ENCODE measurements at places on chromosomes 3 and 15.

DNA sequence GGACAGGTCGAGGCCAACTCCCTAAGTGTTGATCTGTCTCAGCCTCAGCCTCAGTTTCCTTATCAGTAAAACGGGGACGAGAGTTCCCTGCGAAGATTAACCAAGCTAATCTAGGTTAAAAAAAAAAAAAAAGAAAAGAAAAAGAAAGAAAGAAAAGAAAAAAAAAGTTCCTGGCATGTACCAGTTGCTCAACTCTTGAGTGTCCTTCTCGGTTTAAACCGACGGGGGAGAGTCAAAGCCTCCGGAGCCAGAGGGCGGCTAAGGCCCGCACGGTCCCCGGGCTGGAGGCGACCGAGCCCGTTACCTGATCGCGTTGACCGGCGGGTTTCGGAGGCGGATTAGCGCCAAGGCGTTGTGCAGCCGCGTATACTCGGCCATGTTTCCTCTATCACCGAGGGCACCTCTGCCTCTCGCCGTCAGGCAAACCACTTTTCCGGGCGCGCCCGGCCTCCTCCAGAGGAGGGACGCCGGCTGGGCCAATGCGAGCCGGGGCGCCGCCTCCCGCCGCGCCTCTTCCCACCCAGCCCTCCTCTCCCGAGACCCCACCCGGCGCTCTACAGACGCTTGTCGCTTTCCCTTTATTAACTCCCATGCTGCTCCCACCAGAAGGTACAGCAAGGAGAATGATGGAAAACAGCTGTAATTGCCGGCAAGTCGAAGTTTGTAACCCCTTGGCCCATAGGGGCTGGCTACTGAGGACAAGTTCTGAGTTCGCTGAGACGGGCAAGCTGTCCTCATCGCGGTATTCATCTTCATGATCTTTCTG is at the start of gene EHHADH:
EHHADH (minus strand) TSS at position 405 of the 766 bp plus-strand sequence; CDS start at position 378, 27 bp downstream.
- DNase-seq, result peak; percentile 49

DNA sequence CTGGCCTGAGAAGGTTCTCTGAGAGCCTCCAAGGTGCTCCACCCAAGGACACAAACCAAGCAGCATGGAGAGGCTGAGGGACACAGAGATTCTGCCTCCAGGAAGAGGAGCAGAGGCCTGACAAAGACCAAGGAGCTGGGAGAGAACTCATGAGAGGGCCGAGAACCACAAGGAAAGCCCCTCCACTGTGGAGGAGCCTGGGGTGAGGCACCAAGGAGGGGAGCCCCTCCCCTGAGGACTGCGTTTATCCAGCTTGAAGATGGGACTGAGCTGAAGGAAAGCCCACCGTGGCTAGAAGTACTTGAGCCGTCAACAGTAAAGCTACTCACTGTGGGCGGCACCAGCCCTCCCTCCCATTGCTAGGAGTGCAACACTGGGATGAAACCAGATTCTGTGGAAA is 63.1 kb upstream of the MEF2A start:
- no peak for DNase-seq

GRCh38 chr3:193803288-193803687 is 210.3 kb downstream of the OPA1 start:
- no peak for DNase-seq

GRCh38 chr3:190558316-190558715 is 44.4 kb downstream of the IL1RAP start:
- no peak for DNase-seq

DNA sequence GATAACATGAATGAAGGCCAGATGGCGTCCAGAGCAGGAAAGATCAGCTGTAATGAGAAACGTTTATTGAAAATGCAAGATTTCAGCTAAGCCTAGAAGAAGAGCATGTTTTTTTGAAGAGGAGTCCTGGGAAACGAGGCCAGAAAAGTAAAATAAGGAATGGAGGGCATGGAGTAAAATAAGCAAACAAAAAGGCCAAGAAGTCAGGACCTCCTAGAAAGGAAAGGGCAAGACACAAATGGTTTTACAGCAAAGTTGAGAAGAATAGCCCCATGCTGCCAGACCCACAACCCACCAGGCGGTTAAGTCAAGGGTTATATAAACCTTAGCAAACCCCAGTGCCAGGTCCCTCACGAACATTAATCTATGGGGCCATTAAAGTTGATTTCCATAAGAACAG is 30.5 kb downstream of the LRIG1 start:
- DNase-seq, result no peak

DNA sequence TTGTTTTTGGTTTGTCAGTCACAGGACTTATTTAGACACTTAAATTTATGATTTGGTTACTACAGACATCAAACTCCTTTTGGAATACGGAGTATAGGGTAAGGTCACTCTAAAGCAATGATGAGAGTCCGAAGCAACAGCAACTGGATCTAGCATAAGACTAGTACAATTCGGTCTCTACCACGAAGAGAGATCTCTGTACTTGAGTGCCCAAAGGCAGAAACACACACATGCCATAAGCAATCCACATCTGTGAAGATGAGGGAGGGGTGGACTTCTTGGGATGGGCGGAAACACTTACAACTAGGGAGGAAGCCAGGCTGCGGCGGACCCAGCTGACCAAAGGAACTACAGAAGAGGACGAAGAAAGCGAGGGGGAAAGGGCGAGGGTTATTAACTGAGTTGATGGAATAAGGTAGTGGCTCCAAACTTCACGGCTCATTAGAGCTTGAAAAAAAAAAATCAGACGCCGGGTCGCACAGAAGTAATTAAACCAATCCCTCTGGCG is 595 bp downstream of the DPH6 start:
- no peak for DNase-seq

DNA sequence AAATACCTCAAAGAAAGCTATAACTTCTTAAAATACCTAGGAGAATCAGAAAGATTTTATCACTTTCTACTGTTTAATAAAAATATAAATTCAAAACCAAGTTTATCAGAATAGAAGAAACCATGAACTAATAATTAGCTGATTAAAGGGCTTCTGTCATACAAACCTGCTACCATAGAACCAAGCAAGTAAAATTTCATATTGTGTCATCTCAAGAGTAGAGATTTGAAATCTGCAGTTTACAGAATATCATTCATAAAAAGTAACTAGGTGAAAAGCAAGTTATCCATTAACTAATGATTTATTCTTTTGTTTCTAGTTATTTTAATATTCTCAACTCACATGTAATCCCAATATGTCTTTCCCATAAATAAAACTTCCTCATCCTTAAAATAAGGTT is 36.8 kb upstream of the XXYLT1 start:
- no peak for DNase-seq

- no peak for DNase-seq
Measured at GRCh38 chr15:89504166-89504565, 7.8 kb upstream of the RHCG start.

- DNase-seq, result no peak
Measured at GRCh38 chr3:174215456-174215855, 643.7 kb upstream of the NAALADL2 start.

GRCh38 chr3:27554706-27555105 is 70.5 kb upstream of the SLC4A7 start:
- no peak for DNase-seq

GRCh38 chr3:16883057-16883722 is 1.6 kb upstream of the PLCL2 start:
- DNase-seq, result no peak

- DNase-seq, result no peak
Measured at GRCh38 chr3:73608456-73609314, 16.1 kb downstream of the PDZRN3 start.

GRCh38 chr15:41790756-41791546 is 16.7 kb downstream of the MAPKBP1 start:
- DNase-seq, result no peak

DNA sequence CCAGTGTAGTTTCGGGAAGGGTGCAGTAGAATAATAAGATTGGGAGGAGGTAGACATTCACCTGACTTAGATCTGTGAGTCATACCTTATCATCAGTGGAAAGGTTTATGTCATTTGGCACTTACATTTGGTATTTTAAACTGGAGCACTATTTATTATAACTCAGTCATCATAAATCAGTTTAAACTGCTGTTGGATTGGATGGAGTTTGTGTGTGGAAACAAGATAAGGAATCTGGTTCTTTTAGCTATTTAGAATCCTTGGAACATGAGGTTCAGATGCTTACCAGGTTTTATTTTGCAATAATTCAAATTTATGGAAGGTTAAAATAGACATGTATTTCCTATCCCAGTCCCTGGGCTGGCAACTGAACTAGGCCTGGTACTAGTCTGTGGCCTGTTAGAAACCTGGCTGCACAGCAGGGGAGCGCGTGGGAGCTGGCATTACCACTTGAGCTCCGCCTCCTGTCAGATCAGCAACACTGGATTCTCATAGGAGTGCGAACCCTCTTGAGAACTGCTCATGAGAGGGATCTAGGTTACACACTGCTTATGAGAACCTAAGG is 34.5 kb downstream of the ZFAND6 start:
- DNase-seq, result no peak

Measured in stimulated activated CD8-positive, alpha-beta memory T cell treated with anti-CD3 and anti-CD28 coated beads, Interleukin-2, amount 100 ng/mL, for 48 hours (primary cell).